ENCODE measurements at places on chromosomes 4 and X. TPM values are rescaled to one million over a fixed set of nuclear protein-coding genes. Genes with fewer than 3 reads are reported as not detected.

The TEX13B gene
- not detected for total RNA-seq

- no peak for DNase-seq
These were observed 20.8 kb upstream of the LGI2 start for GRCh38 chr4:25051534-25051933.

DNA sequence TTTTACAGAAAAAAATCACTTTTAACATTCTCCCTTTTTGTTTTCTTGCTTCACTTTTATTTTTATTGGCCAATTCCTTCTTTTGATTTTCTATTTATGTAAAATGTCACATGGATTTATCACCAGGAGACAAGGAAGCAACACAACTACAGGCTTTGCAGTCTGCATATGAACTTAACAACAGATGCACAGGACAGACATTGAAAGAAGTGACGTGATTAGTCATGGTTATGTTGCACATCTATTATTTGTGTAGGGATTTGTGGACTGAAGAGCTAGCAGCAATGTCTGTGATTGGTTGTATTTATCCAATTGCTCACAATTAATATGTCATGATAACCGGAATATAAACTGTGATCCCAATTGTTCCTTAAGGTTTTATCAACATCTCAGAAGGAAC, 147.8 kb upstream of the KLF3 start:
- no peak for DNase-seq

DNA sequence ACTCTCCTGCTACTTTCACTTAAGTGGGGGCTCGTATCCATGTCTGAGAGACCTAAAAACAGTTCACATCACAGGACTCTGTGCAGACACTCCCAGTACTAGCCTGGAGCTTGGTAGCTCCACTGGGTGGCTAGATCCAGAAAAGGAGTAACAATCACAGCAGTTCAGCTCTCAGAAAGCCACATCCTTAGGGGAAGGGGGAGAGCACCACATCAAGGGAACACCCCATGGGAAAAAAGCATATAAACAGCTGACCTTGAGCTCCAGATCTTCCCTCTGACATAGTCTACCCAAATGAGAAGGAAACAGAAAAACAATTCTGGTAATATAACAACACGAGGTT, 175.8 kb downstream of the FAM13A start:
- no peak for DNase-seq

- no peak for DNase-seq
These were observed at the start of gene PLAC8 for GRCh38 chr4:83114576-83114975. TSS of gene PLAC8 (minus strand) at chr4:83114729. CDS start at chr4:83107921, 6,808 bp downstream.
